Ascending aorta (tissue), 2 donors: ENCODE measurements at places on chromosomes 12 and 14.

- no peak for DNase-seq
Measured at GRCh38 chr12:80241576-80242273, 142.4 kb downstream of the OTOGL start.

- DNase-seq, result no peak
Measured at GRCh38 chr14:81342850-81343580, 57.1 kb downstream of the STON2 start.

DNA sequence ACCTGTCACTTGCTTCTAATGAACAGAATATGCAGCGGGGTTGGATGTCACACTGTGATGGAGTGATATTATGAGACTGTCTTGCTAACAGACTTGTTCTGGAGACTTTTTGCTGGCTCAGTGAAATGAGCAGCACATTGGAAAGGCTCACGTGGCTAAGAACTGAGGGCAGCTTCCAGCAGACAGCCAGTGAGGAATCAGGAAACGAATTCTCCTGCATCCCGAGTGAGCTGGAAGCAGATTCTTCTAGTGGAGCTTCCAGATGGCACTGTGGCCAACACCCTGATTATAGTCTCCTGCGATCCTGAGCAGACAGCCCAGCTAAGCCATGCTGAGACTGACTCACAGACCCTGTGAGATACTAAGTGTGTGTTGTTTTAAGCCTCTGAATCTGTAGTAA, 16.1 kb upstream of the TSPAN9 start:
- no peak for DNase-seq

DNA sequence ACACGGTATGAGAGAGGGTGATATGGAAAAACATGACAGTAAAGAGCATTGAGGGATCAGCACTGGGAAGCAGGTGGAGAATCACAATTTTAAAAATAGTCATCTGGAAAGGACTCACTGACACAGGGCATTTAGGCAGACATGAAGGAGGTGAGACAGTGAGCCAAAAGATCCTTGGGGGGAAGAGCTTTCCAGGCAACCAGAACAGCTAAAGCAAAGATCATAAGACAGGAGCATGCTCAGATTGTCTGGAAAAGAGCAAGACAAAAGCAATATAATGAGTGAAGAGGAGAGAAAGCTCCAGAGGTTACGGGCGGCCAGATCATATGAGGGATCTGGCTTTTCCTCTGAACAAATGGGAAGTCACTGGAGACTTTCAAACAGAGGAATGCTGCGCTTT, 63.9 kb downstream of the DENND5B start:
- DNase-seq, result no peak

GRCh38 chr14:54769951-54770863, 132.4 kb downstream of the GCH1 start:
- DNase-seq, result no peak

- DNase-seq, result no peak
Measured at GRCh38 chr12:19683178-19683927, 244.1 kb downstream of the AEBP2 start.

DNA sequence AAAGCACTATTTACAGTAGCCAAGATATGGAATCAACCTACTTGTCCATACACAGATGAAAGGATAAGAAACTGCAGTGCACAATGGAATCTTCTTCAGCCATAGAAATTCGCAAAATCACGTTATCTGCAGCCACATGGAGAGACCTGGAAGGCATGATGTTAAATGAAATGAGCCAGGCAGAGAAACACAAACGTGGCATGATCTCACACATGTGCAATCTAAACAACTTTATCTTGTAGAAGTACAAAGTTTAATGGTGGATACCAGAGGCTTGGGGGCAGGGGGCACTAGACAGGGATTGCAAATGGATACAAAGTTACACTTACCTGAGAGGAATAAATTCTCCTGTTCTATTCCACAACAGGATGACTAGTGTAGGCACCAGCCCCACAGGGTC, 24.1 kb downstream of the ASCL4 start:
- DNase-seq, result no peak

DNA sequence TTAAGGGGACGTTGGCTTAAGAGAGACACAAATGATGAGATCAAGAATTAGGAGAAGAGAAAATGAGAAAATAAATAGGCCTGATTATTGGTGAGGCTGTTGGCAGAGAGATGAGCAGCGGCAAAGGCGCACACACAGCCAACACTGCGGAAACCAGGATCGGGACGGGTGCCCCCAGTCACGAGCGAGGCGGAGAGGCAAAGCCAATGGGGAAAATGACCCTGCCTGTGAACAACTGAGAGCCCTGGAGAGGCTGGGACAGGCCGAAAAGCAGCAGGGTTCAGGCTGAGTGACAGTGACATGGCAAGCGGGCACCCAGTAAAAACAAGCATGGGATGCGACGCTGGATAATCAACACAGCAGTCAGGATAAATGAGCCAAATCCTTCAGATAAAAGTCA, 21.0 kb downstream of the SLC15A4 start:
- DNase-seq, result no peak

GRCh38 chr14:94612174-94612573, at the start of gene SERPINA3:
Gene SERPINA3 (plus strand): TSS chr14:94612391. CDS start chr14:94614442, 2,051 bp downstream.
- DNase-seq, result no peak

DNA sequence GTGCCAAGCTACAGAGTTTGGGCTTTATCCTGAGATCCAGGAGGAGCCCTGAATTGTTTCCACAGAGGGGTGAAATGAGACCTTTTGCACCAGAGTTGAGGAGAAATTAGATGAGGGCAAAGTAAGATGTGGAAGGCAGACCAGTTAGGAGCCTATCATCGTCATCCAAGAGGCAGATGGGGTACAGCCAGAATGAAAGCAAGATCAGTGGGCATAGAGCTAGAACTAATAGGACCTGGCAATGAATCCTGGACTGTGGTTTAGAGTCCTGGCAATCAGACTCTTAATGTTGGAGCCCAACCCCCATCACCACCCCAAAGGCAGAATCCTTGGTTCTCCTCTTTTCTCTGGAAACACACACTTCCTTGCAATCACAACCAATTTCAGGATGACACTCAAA, 166.6 kb upstream of the HMGA2 start:
- DNase-seq, result no peak

DNA sequence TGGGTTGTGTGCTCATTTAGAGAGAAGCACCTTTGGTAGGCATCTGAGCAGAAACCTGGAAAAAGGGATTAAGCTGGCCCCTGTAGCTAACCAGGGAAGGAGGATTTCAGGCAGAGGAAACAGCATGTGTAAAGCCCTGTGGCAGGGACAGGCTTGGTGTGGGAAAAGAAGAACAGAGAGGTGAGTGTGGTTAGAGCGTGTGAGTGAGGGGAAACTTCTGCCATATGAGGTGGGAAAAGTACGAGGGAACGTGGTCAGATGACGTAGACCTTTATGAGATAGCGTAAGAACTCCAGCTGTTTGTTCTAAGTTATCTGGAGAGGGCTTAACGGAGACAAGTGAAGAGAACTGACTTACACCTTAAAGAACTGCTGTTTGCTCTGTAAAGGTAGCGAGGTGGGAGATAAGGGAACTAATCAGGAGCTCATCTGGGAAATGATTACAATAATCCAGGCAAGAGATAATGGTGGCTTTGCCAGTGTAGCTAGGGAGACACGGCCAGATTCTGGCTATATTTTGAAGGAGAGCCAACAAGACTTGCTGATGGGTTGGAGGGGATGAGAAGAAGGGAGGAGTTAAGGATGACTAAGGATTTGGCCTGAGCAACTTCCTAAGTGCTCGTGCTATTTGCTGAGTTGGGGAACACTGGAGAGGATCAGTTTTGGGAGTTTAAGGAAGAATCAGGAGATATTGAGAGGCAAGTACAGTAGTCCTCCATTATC, 234.0 kb downstream of the ETNK1 start:
- DNase-seq, result no peak

- DNase-seq, result no peak
Measured at GRCh38 chr14:104981699-104982541, 3.7 kb upstream of the CLBA1 start.

DNA sequence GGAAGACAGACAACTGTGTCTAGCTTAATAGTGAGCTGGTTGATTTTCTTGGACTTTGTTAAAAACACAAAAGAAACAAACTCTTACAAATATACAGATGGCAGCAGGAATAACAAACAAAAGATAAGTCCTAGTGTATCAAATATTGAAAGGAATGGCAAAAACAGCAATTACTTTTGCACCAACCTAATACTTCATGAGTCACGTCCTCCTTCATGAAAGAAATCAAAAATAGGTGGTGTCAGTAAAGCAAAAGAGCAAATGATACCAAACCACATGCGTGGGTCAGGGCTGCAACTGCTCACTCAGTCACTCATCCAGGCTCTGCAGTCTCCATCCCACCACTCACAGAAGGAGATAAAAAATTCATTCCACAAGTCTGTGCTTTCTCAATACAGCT, 11.8 kb downstream of the ATG14 start:
- DNase-seq, result no peak

- DNase-seq, result no peak
Measured at GRCh38 chr14:100376751-100377171, 53.6 kb downstream of the SLC25A47 start.

DNA sequence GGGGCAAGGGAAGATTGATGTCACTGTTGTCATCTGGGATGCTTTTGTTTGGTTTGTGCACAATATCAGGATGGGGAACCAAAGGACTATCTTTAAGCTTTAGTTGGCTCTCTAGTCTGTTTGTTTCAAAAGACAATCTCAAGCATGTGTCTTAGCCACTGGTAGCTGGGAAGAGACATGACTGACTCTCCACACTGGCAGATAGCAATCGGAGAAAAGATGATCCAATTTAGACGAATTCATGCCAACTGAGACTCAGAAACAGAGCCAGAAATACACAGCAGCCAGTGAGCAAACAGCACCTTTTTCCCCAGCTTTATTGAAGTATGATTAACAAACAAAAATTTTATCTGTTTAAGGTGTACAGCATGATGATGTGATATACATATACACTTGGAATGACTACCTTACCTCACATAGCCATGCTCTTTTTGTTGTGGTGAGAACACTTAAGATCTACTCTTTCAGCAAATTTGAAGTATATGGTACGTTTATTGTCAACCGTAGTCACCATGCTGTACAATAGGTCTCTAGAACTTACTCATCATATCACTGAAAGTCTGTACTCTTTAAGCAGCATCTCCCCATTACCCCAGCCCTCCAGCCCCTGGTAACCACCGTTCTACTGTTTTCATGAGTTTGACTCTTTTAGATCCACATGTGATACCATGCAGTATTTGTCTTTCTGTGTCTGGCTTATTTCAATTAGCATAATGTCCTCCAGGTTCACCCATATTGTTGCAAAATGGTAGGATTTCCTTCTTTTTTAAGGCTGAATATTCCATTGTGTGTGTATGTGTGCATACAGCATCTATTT, 50.6 kb downstream of the DUSP16 start:
- no peak for DNase-seq

- no peak for DNase-seq
Measured at GRCh38 chr14:88630565-88630964, 67.7 kb downstream of the ZC3H14 start.

DNA sequence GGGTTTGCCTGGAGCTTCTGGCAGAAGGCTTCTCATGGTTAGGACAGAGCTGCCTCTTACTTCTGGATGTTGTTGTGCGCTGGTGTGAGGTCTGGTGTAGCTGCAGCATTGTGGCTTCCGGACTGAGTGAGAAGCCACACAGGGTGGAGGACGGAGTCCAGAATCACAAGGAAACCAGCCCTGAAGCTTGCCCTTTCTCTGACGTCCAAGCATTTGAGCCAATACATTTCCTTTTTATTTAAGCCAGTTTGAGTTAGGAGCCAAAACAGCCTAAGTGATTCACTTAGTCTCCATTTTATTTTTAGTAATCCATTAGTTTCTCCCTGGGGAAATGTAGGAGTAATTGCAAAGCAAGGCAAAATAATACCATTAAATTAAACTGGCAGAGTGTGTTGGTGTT, 402.4 kb upstream of the RGS6 start:
- peak; percentile 9 for DNase-seq

DNA sequence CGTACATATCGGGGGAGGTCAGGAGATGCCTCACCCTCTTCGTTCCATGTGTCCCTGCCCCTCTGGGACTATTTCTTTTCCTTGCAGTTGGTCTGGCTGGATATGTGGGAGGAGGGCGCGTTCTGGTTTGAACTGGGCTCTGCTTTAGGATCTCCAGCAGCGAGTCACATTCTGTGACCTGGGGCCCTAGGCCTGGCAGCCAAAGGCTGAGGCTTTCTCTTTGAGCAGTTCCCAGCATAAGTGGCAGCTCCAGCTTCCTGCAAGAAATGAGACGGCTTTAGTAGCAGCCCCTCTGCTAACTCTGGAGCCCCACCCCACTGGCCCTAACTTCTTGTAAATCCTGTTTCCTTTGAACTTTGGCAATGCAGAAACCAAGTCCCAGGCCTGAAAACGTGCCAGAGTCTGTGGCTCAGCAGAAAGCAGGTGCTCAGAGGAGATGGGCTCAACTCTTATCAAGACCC, 274.8 kb downstream of the DPF3 start:
- DNase-seq, result no peak

DNA sequence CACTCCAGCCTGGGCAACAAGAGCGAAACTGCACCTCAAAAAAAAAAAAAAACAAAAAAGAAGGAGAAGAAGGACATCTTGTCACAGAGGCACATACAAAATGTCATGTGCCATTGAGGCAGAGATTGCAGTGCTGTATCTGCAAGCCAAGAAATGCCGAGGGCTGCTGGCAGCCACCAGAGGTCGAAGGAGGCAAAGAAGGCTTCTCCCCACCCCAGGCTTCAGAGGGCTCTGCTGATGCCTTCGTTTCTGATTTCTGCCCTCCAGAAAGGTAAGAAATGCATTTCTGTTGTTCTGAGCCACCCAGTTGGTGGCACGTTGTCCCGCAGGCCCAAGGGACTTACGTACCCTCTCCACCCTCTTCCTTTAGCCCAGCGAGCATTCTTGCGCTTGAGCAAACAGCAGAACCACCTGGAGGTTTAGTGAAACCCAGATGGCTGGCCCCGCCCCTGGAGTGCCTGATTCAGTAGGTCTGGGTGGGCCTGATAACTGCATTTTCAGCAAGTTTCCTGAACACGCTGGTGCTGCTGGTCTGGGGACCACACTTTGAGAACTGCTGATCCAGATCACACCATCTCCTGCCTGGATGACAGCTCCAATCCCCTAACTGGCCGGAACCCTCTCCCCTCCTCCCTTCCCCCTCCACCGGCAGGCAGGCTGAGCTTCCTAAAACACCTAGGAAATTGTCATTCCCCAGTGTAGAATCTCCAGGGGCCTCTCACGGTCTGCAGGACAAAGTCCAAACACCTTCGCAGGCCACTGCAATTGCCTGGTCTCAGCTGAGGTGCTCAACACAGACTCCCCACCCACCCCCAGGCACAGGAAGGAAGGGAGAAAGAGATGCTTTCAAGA, 21.1 kb upstream of the SCARB1 start:
- no peak for DNase-seq

DNA sequence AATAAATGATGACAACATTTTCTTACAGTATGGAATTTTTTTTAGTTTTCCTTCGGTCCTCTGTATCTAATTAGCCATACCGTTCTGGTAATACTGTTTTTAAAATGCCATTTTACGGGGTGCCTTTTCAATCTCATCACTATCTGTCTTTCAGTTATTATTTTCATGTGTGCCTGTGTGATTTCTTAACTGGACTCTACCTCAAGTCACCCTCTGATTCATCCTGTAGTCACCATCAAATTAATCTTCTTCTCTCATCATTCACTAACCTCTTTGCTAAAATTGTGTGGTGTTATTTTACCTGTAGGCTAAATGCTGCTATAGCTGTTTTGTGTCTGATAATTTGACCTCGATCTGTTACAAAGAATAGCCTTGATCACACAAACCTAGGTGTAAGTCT, 16.0 kb upstream of the CCT2 start:
- DNase-seq, result no peak

- DNase-seq, result no peak
Measured at GRCh38 chr12:88418856-88419497, 161.3 kb downstream of the KITLG start.
